ENCODE measurements at places on chromosomes 7 and 10. TPM values are rescaled to one million over a fixed set of nuclear protein-coding genes. Genes with fewer than 3 reads are reported as not detected.

DNA sequence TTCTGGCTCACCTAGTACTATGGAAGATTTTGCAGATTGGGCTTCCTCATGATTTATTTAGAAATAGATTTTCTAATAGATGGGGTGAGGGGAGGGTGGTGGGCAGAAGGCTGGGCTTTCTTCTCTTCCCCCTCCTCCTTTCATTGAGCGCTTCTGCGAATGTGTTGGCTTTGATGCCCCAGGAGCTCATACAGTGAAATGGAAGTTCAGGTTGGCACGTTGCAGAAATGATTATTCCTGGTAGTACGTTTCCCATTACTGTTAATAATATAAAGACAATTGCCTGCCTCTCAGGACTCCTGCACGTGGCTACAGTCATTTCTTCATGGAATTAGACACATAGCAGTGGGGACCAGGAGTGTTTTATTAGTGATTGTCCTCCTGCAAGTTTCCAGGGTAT is 39.8 kb downstream of the TCF7L2 start:
- no peak for DNase-seq

DNA sequence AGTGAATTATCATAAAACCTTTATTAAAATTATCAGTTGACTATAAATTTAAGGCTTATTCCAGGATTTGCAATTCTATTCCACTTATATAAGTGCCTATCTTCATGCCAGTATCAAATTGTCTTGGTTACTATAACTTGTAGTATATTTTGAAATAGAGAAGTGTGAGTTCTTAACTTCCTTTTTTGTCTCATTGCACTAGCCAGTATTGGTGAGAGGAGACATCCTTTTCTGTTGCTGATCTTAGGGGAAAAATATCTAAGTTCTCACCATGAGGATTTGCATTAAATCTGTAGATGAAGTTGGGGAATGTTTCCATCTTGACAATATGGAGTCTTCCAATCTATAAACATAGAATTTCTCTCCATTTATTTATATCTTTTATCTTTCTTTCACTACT is 104.2 kb upstream of the MKI67 start:
- DNase-seq, result no peak

- DNase-seq, result no peak
Measured at GRCh38 chr7:30180718-30181117, 45.9 kb downstream of the MTURN start.

Gene SLC35G1
- 3.8 TPM for total RNA-seq

DNA sequence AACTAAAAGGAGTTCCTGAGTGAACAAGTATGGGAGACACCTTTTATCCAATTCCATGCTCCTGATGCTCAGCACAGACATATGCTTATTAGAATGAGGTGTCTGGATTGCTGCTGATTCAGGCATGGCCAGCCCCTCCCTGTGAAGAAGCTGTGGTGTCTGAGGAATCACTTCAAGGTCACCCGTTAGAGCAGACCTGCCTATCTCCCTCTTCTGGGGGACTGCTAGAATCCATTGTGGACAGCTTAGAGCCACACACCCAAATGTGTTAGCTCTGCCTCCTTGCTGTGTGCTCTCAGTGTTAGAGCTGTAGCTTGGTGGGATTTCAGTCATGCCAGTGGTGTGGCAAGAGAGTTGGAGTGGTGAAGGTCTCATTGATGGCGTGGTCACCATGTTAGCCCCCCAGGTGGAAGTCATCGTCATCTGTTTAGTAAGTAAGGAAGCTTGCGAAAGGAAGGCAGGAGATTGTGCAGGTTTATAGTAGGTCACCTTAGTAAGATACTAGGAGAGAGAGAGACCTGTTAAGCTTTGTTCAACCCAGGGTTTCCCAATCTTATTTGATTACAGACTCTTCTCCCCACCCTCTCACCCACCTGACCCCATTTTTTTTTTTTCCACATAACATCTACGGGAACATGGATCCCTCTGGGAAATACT is 12.8 kb downstream of the PRXL2A start:
- no peak for DNase-seq

DNA sequence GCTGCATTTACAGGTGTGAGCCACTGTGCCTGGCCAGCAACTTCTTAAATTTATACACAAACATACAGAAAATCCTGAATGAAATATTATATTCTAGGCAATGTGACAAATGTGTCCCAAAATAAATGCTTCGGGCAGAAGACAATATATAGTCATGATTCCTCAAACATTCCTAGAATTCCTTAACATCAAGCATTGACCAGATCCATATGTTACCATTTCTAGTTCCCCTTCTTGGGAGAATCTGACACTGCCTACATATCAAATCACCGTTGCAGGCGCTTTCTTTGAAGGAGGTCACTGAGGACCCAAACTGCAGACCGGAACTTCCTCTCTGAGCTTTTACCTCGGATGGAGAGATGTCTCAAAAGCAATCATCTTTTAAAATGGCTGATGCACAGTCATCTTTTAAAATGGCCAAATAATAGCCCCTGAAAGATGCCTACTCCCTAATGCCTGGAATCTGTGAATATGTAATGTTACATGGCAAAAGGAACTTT is 323.5 kb downstream of the PHF14 start:
- DNase-seq, result no peak

GRCh38 chr7:108099713-108100112 is 30.4 kb downstream of the LAMB4 start:
- no peak for DNase-seq

- DNase-seq, result no peak
Measured at GRCh38 chr7:69837387-69838068, 239.3 kb downstream of the AUTS2 start.

Gene MYO1G
- total RNA-seq, result 518 TPM

DNA sequence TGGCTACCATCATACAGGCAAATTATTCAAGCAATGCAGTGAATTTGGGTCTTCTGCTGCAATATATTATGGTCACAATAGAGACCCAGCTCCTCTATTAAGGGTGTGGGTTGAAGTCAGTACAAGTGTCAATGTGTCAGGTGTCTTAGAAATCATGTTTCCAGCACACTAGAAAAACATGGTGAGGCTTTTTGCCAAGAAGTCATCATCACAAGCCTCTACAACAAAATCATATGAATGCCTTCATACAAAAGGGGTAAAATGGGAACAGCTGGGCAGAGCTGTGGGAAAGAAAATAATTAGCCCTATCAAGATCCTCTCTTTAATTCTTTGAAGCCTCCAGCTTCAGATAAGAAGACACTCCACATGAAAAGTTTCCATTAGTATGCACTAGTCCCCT is 37.2 kb downstream of the FAM13C start:
- no peak for DNase-seq

Gene CUEDC2
- total RNA-seq, result 39.8 TPM

GRCh38 chr7:73738220-73738611 is 386 bp downstream of the ABHD11 start:
- DNase-seq, result peak; percentile 64

Gene PILRA
- 6.8 TPM for total RNA-seq

DNA sequence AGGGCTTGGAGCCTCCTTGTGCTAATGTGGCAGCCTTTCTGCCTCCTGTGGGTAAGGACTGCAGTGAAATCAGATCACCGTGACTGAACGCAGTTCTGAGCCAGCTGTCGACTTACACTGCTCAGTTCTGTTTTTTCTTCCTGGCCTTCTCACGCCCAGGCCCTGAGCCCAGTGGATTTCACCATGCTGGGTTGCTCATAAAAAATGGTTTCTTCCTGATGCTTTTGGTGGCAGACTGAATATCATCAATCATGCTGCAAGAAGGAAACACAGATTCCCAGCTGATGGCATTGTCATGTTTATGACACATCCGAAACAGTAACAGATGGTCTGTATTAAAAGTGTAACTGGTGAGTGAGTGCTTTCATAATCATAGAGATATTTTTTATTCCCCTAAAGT is 389.6 kb downstream of the GALNT17 start:
- DNase-seq, result no peak

Measured in natural killer cell treated with Interleukin-12 subunit alpha and Interleukin-12 subunit beta and Interleukin-15 and Interleukin-18, amount 100 ng/mL, for 72 hours (primary cell).